Islet precursor cell (in vitro differentiated cells): ENCODE measurements at places on chromosomes 11 and 22.
A peak's percentile ranks its signal among the peaks of the same experiment; 100 is the strongest.

DNA sequence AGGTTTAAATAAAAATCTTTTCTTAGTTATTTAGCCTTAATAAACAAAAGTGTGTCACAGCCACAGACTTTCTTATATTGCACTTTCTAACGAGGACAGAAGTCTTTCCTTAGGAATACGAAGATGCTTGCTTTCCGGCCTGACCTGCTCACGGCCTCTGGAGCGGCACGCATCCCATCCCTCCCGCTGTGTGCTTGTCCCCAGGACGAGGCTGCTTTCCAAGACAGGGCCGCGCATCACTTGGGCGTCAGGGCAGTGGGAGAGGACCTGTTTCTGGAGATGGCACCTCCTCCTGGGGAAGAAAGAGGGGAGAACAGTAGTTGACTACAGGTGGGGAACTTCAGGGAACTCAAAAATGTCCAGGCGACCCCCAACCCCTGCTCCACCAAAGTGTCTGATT is 26.4 kb downstream of the GRIK4 start:
- no peak for DNase-seq

DNA sequence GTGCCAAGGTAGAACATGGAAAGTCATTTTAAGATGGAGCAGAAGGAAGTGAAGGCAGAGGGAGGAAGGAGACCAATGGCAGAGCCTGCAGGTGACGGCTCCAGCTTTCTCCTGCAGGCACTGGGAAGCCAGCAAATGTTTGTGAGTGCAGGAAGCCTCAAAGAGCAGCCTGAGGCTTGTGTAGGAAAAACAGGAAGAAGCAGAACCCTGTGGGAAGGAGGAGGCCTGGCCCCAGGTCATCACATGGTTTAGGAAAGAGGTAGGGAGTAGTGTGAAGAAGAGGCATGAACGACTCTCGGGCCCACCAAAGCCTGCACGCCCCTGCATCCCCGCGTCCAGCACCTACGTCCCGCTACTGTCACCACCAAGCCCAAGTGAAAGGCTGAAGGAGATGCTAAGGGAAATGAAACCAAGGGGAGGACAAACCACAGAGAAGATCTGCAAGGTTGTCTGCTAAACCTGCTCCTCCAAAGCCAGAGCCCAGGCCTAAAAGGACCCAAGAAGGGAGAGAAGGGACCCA is 151.5 kb downstream of the CHST1 start:
- DNase-seq: peak; percentile 44

GRCh38 chr11:113248702-113249490 is 65.5 kb upstream of the TTC12 start:
- no peak for DNase-seq

- peak; percentile 77 for DNase-seq
Observed at GRCh38 chr11:86802601-86803051, 2.3 kb downstream of the PRSS23 start.
